ENCODE measurements at places on chromosomes 7 and 10. TPM values are rescaled to one million over a fixed set of nuclear protein-coding genes. Genes with fewer than 3 reads are reported as not detected.

Gene ECHDC3
- total RNA-seq, result 8.3 TPM

Gene KIF11
- total RNA-seq, result 12.3 TPM

Gene ERVW-1
- 0.40 TPM for total RNA-seq

Gene TAS2R39
- not detected for total RNA-seq

- H3K36me3 ChIP-seq, result no peaks in the 10 kb centered on the region
- no peak overlapping the region for H3K27ac ChIP-seq
- DNase-seq, result no peak
- no peak overlapping the region for H3K4me3 ChIP-seq
Measured at GRCh38 chr10:14243221-14243620, 87.5 kb downstream of the FRMD4A start.

DNA sequence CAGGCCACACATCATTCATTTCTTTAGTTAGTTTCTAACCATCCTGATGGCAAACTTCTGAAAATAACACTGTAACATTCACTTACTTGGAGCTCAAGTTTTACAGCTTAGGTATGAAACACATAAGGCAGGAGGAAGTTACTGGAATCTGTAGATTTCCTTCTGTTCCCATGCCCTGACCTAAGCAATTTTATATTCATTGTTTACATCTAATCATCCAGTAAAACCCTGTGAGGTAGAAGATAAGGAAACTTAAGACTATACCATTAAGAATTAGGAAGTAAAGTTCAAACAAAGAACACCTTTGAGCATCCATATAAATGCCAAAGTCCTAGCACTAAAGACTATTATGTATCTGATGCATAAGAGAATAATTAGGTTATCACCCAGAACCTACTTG lies 19.5 kb downstream of the RALA start:
- no peaks in the 10 kb centered on the region for H3K27me3 ChIP-seq
- H3K4me3 ChIP-seq, result no peak overlapping the region
- no peaks in the 10 kb centered on the region for H3K4me1 ChIP-seq
- no peaks in the 10 kb centered on the region for H3K36me3 ChIP-seq

DNA sequence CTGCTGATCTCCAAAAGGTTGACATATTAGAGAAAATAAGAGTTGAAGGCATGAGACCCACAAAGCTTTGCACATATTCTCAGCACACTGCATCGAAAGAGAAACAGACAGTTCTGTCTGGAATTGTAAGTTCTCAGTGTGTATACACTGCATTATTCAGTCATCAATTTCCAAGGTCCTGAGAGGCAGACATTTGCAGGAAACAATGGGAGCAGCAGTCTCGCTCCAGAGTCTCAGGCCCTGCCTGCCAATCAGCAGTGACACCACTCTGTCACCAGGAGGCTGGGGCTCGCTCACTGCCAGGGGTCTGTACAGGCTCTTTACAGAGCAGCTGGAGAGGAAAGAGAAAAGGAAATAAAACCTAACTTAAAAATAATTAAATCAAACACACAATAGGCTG lies 36.3 kb downstream of the JAZF1 start:
- peak; percentile 36 for DNase-seq
- H3K27ac ChIP-seq, result no peak overlapping the region
- peaks cover 4% of the 10 kb centered on the region for H3K4me1 ChIP-seq
- no peak overlapping the region for H3K4me3 ChIP-seq

GRCh38 chr7:1028775-1029636 lies 15.3 kb upstream of the GPR146 start:
- no peaks in the 10 kb centered on the region for H3K27me3 ChIP-seq
- H3K4me1 ChIP-seq, result peaks cover 48% of the 10 kb centered on the region
- peak overlapping the region; percentile 87 for H3K27ac ChIP-seq
- DNase-seq, result peak; percentile 94

GRCh38 chr7:126608339-126608776 lies 644.4 kb downstream of the GRM8 start:
- no peaks in the 10 kb centered on the region for H3K36me3 ChIP-seq
- no peaks in the 10 kb centered on the region for H3K4me1 ChIP-seq
- no peak overlapping the region for H3K27ac ChIP-seq
- no peaks in the 10 kb centered on the region for H3K27me3 ChIP-seq
- DNase-seq, result no peak
- no peak overlapping the region for H3K4me3 ChIP-seq

DNA sequence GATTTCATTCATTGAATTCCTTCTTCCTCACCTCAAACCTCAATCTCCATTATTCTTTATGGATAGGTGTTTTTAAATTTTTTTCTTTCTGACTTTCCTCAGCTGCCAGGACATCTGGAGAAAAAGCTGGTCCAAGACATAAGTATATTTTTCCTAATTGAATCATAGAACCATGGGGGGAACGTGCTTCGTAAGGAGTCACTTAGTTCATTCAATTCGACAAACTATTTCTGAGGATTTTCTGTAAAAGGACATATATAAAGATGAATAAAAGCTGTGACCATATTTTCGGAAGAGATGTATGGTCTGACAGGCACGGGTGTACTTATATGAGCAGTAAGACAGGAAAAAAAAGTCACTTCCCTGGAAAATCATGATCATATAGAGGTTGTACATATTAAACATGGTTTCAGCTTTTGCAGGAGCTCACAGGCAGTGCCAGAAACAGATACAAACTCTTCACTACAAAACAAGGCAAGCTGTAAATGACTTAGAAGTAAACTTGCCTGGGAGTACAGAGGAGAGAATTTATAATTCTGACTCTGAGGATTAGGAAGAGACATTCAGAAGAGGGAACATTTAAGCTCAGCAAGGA lies 88.2 kb upstream of the EGR2 start:
- H3K4me3 ChIP-seq, result no peak overlapping the region
- peak; percentile 77 for DNase-seq
- H3K27ac ChIP-seq, result peak overlapping the region; percentile 43
- no peaks in the 10 kb centered on the region for H3K27me3 ChIP-seq
- H3K36me3 ChIP-seq, result no peaks in the 10 kb centered on the region
- H3K4me1 ChIP-seq, result no peaks in the 10 kb centered on the region

- DNase-seq, result no peak
- H3K4me1 ChIP-seq, result peaks cover 2% of the 10 kb centered on the region
- H3K36me3 ChIP-seq, result no peaks in the 10 kb centered on the region
Measured at GRCh38 chr7:92749327-92749755, 87.0 kb downstream of the CDK6 start.

Measured in muscle of leg (tissue), 16 donors.